ENCODE measurements at places on chromosomes 3 and 15.

- no peak for DNase-seq
Measured at GRCh38 chr3:159817571-159817970, 171.1 kb upstream of the IL12A start.

DNA sequence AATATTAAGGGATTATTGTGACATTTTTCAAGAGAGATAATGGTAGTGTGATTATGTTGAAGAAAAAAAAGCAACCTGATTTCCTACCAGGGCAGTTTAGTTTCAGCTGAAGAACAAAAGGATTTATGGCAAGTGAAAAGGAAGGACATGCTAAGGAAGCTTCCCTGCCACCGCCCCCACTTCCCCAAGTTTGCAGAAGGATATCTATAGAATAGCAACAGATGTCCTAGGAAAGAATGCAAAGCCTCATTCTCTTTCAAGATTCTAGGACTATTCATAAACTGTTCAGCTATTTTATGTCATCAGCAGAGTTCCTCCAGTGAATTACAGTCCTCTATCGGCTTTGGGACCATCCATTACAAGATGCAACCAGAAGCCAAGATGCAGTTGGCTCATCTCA lies 160.8 kb downstream of the SATB1 start:
- DNase-seq: no peak

DNA sequence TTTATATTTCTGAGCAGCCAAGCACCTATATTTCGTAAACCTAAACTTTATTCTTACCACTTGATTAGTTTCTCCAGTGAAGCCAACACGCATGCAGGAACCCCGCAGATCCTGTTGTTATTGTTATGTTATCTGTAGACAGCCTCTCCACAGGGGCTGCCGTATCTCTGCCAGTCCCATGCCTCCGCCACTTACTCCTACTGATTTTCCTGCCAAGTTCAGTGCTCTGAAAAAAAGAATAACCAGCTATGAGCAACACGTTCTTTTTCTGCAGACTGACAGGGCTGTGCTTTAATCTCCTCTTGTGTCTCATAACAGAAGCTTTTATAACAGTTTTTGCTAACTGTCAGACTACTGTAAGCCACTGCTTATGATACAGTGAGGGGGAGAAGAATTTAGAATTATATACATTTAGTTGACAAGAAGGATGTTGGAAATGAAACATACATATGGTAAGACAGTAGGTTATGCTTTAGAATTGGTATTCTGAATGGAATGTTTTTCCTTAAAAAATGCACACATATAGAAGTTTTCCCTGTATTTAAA lies 347.4 kb downstream of the SI start:
- no peak for DNase-seq

DNA sequence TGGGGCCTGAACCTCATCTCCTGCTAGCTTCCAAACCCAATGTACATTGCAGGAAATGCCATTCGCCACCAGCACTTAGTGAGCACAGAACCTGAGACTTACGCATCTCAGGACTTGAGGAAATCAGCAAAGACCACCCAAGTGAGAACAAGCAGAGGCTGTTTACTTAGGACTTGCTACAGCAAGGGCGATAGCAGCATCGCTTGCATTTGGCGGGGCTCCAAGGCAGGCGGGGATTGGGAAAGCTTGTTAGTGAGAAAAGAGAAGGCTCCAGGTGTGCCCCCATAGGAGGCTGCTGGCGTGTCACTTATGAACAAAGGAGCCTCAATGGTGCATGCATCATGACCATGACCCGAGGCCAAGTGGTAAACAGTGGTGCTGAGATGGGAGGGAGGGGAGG lies 19.7 kb downstream of the SLC6A20 start:
- no peak for DNase-seq

GRCh38 chr15:23912191-23912590 lies 225.1 kb upstream of the NDN start:
- DNase-seq: no peak

DNA sequence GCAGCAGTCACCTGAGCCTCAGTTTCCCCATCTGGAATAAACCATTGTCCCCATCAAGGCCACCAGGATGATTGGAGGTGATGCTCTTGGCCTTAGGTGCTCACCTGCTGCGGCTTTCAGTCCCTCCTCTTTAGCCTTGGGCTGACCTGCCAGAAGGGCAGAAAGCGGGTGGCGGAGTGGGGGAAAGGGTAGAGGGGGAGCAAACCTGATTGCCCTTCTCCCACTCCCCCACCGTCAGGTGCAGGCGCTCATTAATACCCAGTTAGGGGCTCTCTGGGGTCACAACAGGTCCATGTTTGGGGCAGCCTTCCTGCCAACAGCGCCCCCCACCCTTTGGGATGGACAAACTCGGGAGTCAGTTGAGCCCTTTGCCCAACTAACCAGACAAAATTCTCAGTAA lies 50.5 kb downstream of the GRIP2 start:
- no peak for DNase-seq

- no peak for DNase-seq
Measured at GRCh38 chr3:143671626-143672025, 176.6 kb downstream of the SLC9A9 start.

GRCh38 chr3:54800478-54800877 lies 127.4 kb downstream of the LRTM1 start:
- no peak for DNase-seq

Measured in activated CD4-positive, alpha-beta T cell treated with anti-CD3 and anti-CD28 coated beads, Interleukin-2, amount 50 U/mL, for 4 hours (primary cell).